ENCODE measurements at places on chromosomes 16 and 17. TPM values are rescaled to one million over a fixed set of nuclear protein-coding genes. Genes with fewer than 3 reads are reported as not detected.

- peaks cover 3% of the 10 kb centered on the region for H3K36me3 ChIP-seq
- H3K27me3 ChIP-seq: no peaks in the 10 kb centered on the region
- H3K4me3 ChIP-seq: no peak within 1 kb of the TSS
- no peaks in the 10 kb centered on the region for H3K4me1 ChIP-seq
Measured at GRCh38 chr17:47957591-47958490, at the start of gene PRR15L. PRR15L (minus strand) TSS chr17:47957883; CDS start chr17:47953234, 4,649 bp downstream.

DNA sequence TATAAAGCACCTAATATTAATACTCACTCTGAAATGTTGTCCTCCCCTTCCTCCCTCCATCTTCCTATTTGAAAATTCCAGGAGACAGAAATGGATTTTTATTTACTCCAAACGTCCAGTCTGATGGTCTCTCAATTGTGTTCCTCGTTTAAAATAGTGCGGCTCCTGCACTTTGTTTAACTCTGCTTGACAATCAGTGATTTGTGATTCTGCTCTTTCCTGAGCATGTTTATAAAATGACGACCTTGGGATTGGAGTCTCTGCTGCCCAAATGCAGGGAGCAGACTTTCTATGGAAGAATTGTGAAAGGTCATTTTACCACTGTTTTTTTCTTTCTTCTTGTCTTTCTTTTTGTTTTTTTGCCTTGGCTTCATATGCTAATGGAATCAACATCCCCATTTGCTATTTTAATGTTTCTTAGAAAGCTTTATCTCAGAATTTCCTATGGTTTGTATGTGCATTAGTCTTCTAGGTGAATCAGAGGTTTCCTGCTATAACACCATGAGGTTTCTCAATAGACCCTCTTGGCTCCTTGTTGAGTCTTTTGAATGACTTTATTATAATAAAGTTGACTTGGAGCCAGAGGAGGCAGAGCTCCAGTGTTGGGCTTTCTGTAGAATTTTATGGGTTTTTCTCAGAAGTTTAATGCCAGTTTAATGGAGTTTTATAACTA, 376.5 kb downstream of the CDH11 start:
- no peak overlapping the region for H3K27ac ChIP-seq
- DNase-seq: no peak
- no peak overlapping the region for H3K4me3 ChIP-seq
- no peaks in the 10 kb centered on the region for H3K27me3 ChIP-seq
- H3K36me3 ChIP-seq: no peaks in the 10 kb centered on the region

DNA sequence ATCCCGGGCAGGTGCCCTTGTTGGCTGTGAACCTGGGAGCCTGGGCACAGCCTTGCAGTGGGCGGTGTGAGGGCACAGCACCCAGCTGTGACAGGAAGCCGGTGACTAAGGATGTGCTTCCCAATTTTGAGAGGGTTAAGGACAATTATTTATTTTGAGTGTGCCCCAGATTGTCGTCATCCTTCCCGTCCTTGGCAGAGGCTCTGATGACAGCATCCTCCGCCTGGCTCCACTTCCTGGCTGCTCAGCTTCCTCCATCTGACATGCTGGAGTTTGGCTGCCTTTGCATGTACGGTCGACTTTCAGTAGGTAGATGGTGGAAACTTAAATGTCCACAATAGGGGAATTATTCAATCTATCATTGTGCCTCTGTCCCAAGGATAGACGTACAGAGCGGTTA, 282.4 kb upstream of the EEF2KMT start:
- H3K36me3 ChIP-seq: no peaks in the 10 kb centered on the region
- peaks cover 10% of the 10 kb centered on the region for H3K27me3 ChIP-seq
- H3K27ac ChIP-seq: no peak overlapping the region
- no peaks in the 10 kb centered on the region for H3K4me1 ChIP-seq
- no peak overlapping the region for H3K4me3 ChIP-seq

The C16orf46 gene
- total RNA-seq: 0.36 TPM

The CFAP97D1 gene
- not detected for total RNA-seq
